ENCODE measurements at places on chromosomes 5 and 9. TPM values are rescaled to one million over a fixed set of nuclear protein-coding genes. Genes with fewer than 3 reads are reported as not detected.

Gene GLDC
- not detected for total RNA-seq

Gene SLC25A2
- 0.82 TPM for total RNA-seq

Gene COL15A1
- total RNA-seq = 0.93 TPM

DNA sequence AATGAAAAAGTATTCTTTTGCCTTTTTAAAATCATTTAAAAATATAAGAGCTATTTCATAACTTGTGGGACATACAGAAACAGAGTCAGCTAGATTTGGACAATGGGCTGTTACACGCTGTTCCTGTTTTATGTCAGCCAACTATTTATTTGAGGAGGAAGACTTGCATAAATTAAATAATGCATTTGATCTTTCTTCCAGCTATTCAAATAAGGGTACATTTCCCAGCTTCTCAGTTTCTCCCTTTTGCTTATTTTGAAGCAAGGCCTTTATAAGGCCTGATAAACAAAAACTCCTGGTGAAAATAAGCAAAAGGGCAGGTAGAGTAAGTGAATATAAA is 6.5 kb downstream of the STOM start:
- DNase-seq = no peak

GRCh38 chr9:124834591-124834990 is 18.7 kb upstream of the WDR38 start:
- DNase-seq = no peak

- no peak for DNase-seq
Measured at GRCh38 chr5:74312746-74313145, 327.8 kb downstream of the ENC1 start.

GRCh38 chr5:51389288-51389576 is 6.0 kb downstream of the ISL1 start:
- no peak for DNase-seq

Gene IFNB1
- not detected for total RNA-seq

DNA sequence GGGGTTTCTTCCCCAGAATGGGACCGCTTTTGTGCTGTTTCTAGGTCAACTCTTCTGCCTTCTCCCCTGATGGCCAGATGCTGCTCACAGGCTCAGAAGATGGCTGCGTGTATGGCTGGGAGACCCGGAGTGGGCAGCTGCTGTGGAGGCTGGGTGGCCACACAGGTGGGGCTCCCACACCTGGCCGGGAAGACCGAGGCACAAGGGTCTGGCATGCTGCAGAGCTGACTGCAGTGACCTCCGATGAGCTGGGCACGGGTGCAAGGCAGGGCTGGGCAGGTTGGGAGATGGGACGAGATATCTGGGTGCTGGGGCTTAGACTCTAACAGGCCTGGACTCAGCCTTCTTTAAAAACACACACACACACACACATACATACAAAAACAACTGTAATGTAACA is 901 bp downstream of the WDR38 start:
- DNase-seq = peak; percentile 39

DNA sequence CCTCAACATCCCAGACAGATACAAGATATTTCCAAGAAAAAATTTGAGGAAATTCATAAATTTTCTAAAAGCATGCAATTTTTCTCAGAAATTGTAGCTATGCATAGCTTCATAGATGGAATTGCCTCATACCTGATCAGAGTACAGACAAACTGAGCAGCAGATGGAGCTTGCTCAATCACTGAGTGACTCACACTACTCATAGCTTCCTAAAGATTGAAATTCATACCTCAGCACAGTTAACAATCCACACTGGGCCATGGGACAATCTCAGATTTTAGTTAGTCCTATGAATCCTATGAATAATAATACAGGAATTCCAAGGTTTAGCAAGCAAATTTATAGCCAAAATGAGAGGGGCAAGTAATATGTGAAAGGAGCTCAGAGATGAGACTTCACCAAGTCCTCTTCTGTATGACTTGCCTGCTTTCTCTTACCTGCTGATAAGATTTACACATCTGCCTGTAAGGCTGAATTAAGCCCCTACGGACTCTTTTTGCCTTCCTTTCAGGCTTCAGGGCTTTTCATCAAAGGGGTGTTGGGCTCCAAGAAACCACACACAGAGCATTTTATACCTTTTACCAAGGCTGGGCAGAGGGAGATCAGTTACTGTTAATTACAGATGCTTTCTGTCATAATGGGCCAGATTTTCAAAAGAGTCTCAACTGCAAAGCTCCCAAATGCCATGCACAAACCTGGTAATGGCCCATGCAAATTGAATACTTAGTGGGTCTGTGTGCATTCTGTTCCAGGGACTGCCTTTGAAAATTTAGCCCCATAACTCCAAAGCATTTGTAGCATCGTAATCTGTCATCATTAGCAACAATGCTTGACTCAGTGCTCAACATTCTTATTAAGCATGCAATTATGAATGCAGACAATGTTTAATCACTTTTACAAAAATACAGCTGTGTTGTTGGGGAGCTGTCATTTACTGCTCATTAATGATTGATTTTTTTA is 439.3 kb downstream of the DTWD2 start:
- DNase-seq = no peak

DNA sequence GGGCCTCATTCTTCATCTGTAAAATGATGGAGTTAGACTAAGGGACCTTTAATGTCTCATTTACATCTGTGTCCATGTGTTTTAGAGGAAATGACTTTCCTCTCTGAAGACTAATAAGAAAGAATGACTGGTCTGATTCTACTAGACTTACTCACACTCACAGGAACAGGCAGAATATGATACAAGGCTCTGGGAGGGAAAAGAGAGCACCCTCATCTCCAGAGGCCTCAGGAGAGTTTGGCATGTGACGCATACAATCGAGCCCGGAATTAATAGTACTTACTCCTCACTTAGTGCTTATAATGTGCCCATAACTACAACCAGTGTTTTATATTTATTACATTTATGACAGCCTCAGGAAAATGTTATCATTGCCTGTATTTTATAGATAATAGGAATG is 608.7 kb downstream of the KCTD16 start:
- DNase-seq = no peak

GRCh38 chr9:116476935-116477381 is 210.1 kb upstream of the TRIM32 start:
- DNase-seq = no peak

Gene SUSD3
- 6.2 TPM for total RNA-seq

- DNase-seq = no peak
Measured at GRCh38 chr5:98768960-98769209, 4.6 kb upstream of the RGMB start.

- DNase-seq = no peak
Measured at GRCh38 chr9:133509179-133510083, 15.3 kb downstream of the MYMK start.

DNA sequence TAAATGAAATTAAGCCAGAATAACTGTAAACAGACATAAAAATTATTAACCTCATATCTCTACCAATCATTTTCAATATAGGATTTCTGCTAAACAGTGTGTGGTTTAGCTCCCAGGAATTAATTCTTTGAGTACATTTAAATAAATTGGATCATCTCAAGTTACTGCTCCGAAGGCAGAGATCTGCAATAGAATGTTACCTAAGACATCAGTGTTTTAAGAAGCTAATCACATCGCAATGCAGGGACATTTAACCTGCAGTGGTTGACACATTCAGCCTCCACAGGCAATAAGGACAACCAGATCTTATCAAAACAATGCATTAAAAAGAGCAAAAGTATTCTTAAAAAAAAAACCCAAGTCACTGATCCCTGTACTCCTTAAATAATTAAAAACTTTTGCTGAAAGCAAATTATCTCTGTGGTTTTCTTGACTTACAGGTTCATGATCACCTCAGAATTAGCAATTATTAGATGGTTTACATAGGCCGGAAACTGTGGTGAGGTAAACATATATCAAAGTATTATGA is 45.7 kb downstream of the PRDM6 start:
- DNase-seq = no peak

Gene MEIKIN
- not detected for total RNA-seq

GRCh38 chr9:137053944-137054931 is at the start of gene ENTPD2:
ENTPD2 (minus strand) TSS chr9:137054061; CDS start chr9:137053997, 64 bp downstream.
- DNase-seq = no peak

DNA sequence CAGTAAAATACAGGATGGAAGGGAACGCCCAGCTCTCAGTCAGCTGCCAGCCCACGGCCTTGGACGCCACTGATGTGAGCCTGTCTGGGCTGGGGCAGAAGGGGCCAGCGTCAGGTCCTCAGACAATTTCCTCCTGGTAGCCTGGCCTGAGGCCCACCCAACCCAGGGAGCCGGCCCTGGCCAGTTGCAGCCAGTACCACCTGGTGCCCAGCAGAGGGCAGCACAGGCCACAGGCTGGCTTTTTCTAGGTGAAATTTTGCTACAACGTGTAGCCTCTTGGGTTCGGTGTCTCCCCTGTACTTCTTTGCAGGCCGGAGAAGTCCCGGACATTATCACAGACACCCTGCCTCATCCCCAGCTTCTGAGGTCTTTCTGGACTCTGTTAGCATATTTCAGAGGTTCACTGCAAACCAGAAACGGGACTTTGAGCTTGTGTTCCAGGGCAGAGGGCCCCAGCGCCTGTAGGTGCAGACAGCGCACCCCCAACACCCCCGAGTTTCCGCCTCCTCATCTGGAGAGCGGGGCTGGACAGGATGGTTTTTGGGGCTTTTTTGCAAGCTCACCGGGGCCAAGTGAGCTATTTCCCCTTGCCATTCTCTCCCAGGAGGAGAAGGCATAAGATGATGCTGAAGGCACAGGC is 45.9 kb upstream of the KCNMB1 start:
- peak; percentile 93 for DNase-seq

DNA sequence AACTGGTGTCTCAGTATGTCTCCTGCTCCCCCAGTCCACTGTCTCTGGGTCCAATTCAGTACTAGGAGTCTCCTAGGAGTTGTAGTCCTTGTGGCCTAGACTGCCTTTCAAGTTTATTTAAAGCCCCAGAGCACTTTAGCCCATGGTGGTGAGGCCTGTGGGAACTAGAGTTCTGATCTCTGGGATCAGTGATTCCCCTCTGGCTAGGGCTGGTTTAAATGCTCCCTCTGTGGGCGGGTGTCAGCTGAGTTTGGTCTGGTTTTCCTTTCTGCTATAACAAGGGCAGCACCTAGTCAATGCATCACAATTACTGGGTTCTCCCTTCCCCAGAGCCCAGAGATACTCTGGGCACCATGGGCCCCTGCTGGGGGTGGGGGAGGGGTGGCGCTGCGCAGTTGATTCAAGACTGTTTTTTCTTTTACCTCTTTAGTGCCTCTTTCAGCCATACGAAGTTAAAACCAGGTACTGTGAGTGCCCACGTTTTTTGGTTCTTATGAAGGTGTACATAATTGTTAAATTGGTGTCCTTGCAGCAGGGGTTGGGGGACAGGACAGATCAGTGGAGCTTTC is 9.3 kb upstream of the SLC36A3 start:
- no peak for DNase-seq

GRCh38 chr5:74149395-74149794 is 491.1 kb downstream of the ENC1 start:
- DNase-seq = no peak

DNA sequence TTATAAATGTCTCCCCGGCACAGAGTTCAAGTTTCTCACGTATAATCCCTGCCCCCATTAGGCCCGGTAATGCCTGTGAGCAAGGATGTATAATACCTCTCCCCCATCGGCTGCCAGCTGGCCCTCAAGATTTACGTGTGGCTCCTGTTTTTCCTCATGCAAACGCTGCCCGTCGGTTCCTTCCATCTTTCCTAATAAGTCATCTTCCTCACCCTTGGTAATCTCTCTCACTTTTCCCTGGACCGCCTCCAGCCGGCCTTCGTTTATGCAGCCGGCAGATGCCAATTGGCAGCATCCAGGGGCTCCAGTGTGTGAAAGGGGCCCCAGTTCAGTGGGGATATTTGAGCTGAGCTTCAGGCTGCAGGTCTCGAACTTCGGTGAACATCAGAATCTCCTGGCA is 86.5 kb upstream of the NEURL1B start:
- no peak for DNase-seq

Gene NOXA1
- total RNA-seq = 0.51 TPM

GRCh38 chr9:109857336-109857735 is 77.3 kb downstream of the PALM2AKAP2 start:
- DNase-seq = no peak

DNA sequence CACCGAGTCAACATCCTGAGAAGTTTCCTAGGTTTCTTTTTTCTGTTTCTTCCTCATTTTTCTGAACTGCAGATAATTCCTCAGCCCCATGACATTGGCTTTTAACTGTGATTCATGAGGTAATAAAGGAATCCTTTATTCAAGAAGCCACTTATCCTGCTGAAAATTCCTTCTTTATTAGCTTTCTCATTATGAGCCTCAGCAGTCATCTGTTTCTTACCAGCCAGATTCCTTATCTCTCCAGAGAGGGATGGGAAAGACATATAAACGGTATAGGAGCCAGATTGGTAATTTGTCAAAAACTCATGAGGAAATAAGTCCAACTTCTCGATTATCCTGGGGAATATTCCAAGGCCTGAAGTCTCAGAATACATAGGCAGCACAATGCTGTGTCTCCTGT is 465.4 kb downstream of the ICE1 start:
- DNase-seq = no peak

Gene PDLIM4
- total RNA-seq = not detected

- no peak for DNase-seq
Measured at GRCh38 chr5:151892393-151892792, 32.3 kb downstream of the GLRA1 start.

GRCh38 chr9:38707885-38708637 is 11.9 kb downstream of the FAM240B start:
- peak; percentile 64 for DNase-seq

DNA sequence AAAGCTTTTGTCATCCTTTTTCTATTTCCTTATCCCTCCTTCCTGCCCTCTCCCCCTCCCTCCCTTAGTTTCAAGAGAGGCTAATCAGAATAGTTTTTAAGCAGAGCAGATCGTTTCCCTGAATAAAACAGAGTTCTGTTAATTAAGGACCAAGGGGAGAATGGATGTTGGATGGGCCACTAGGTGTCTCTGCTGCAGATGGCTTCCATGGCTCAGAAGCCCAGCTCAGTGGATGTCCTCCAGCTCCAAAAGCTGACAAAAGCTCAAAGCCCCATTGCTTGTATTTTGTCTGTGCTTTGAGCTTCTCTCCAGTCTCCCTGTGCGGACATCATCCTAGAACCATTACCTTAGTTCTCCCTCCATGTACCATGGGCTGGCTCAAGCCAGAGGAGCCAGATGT is 21.0 kb upstream of the NPR3 start:
- DNase-seq = peak; percentile 55

Gene SLC46A2
- total RNA-seq = not detected

DNA sequence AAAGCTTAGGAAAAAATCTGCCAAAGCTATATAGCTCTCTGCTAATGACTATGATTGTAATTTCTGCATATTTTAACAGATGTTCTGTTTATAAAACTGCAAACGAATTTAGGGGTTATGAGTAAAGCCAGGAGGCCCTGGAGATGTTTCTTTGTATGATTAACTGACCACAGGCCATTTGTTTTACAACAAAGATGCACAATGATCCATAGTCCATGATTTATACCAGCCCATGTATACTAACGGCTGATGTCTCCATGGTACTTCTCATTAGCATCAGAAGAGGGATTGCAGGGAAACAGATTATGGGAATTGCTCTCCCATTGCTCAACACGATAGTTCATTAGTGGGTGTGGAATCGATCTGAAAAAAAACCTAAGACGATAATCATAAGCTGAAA is 78.9 kb downstream of the PPP2R2B start:
- DNase-seq = no peak
